ENCODE measurements at places on chromosomes 7 and 10.

GRCh38 chr7:142025896-142026295, 30.2 kb downstream of the MGAM start:
- no peaks in the 10 kb centered on the region for H3K36me3 ChIP-seq
- no peaks in the 10 kb centered on the region for H3K4me1 ChIP-seq
- H3K27me3 ChIP-seq = no peaks in the 10 kb centered on the region
- no peak overlapping the region for H3K27ac ChIP-seq

DNA sequence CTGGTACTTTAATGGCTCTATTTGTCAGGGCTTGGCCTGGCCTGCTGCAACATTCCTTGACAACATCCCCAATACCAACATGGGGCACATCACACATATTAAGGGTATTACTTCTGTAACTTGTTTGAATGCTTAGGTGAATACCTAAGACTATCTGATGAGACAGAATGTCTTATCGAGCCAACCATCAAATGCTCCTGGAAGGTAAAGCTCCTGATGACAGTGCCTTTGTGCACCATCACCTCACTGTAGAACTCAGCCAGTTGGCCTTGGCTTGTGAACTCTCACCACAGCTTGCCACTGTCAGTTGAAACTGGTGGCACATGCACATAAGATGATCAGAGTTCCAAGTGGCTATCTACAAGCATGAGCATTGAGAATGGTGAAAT, 3.7 kb upstream of the MYO1G start:
- no peak for DNase-seq
- H3K27me3 ChIP-seq = no peaks in the 10 kb centered on the region
- H3K36me3 ChIP-seq = peaks cover 25% of the 10 kb centered on the region

DNA sequence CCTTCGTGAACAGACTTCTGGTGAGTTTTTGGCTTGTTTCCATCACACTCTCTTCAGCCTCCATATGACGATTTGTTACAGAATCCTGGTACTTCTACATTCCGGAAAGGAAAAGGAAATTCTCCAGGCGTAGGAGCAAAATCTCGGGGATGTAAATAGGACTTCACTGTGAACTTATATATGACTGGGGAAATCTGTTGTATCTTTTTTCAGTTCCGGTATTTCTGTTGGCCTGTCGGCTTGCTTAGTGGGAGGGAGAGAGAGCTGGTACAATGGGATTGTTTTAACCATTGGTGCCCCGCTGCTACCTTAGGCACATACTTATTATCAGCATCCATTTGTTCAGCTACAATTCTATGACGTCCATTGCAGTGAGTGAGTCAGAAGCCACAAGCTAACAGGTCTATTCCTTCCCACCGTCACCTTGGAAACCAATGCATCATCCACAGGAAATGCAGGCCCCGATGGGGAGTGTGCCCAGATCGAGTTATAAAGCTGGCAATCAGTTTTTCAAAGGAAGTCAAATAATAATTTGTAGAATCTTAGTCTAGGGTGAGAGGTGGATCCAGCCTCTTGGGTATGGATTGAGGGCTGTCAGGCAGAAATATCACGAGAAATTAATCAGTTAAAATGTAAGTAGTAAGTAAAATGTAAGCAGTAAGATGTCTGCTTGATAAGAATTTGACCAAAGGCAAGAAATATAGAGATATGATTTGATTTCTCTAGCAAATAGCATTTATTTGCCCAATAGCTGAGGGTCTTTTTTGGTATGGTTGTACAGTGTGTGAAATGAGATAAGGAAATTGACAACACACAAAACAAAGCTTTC, 92.0 kb upstream of the MKLN1 start:
- no peaks in the 10 kb centered on the region for H3K27me3 ChIP-seq
- H3K4me1 ChIP-seq = no peaks in the 10 kb centered on the region

DNA sequence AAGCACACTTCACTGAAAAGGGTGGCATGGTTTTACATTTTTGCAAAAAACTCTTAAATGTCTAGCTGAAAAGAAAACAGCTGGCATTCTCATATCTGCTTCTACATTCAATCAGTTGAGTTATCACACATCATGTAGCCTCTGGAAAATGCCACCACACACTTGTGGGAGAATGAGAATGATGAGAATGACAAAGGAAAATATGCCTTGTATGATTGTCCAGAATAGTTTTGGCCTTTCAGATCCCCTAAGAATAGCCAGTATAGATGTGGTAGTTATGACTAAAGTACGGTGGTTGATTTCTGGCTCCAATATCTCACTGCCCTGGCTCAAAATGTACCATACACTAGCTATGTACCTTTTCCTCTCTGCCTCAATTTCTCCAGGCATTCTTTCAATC, 30.2 kb upstream of the FRMD4A start:
- H3K4me3 ChIP-seq = no peak overlapping the region
- no peaks in the 10 kb centered on the region for H3K36me3 ChIP-seq
- H3K4me1 ChIP-seq = no peaks in the 10 kb centered on the region
- no peak for DNase-seq
- H3K27me3 ChIP-seq = peaks cover 3% of the 10 kb centered on the region
